ENCODE measurements at places on chromosomes 3 and 15.

DNA sequence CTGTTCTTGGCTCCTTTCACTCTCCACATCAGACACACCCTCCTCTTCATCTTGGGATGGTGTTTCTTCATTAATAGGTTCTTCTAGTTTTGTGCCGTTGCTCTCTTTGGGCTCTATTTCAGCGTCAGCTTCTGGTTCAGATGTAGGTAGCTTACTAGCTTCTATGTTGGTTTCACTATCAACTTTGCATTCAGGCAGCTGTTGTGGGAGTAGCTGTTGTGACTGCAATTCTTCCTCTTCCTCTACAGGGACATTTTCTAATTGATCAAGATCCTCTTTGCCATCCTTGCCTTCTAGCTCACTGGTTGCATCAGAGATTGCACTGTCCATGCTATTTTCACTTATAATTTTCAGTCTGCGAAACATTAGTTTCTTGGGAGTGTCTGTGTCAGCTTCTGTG, 80.1 kb downstream of the SETD2 start:
- DNase-seq, result no peak

DNA sequence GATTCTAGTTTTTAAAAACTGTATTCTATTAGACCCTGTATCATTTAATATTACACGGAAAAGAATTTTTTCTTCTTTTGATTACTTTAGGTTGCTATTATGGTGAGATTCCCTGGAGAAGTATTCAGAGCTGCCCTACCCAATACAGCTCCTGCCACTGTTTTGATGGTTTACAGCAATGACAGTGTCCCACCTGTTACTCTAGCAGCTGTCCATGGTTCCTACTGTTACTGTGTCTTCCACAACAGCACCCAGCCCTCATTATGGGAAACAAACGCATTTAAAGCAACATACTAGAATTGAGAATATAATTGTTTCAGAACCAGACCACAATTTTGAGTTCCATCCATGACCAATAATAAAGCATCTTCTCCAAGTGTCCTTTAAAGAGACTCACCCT, 450.7 kb downstream of the SHQ1 start:
- DNase-seq, result no peak

DNA sequence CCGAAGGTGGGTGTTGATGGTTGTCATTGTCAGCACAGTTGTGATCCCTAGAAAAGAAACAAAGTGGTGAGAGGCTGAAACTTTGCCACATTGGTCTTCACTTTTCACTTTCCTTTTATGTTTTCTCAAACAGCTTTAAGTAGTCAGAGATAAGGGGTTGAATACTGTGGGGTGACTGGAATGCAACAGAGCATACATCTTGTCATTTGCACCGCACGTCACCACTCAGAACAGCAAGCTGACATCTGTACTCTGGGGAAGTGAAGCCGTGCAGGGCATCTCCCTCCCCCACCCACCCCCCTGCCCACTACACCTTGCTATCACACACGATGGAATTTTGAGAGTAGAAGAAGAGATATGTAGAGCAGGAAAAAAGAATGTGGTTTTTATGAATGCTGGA, 211.7 kb downstream of the GABRB3 start:
- DNase-seq, result no peak

DNA sequence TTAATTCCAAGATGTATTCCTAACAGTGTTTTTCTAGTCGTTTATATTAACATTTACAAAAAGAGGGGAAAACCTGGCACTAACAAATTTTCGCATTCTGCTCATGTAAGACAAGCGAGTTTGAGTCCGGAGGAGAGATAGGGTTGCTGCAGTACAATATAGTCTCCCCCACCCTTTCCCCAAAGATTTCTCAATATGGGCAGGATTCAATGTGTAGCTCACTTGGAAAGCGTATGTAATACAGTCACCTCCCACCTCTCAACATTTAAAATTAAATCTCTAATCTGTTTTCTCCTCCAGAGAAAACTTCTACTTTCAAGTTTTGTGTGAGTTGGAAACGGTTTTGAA, 57.9 kb downstream of the CMSS1 start:
- DNase-seq, result no peak

- peak; percentile 66 for DNase-seq
Observed at GRCh38 chr3:128447561-128448013, 19.1 kb downstream of the DNAJB8 start.

- DNase-seq, result no peak
Observed at GRCh38 chr15:36696196-36696595, 116.8 kb downstream of the CDIN1 start.

DNA sequence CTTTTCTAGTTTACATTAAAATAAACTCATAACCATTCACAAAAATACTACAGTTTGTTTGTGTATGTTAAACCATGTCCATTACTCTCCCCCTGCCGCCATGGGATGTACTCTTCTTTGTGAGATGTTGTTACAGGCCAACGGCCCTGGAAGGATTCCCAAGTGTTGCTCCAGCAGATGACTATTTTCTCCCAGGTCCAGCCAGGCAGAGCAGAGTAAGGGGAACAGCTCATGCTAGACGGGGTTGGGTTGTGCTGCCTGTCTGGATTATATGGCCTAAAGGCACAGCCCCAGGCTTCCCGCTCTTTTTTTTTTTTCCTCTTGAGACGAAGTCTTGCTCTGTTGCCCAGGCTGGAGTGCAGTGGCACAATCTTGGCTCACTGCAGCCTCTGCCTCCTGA, 24.5 kb upstream of the SLCO2A1 start:
- no peak for DNase-seq

DNA sequence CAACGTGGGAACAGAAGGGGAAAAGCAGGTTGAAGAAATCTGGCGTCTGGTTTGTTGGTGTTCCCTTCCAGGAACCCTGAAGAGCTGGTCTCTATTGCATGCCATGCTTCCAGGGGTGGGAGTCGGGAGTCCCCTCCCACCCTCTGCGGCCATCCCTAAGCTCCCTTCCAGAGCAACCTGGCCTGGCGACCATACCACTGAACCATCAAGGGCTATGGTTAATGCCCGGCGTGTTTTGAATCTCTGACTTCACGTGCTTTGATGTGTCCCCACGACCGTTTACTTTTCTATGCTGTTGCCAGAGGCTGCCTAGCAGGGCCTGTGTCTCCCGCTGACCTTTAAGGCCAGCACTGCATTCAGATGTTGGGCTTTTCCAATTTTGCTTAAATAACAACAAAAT, 696 bp upstream of the SNRK start:
- no peak for DNase-seq

DNA sequence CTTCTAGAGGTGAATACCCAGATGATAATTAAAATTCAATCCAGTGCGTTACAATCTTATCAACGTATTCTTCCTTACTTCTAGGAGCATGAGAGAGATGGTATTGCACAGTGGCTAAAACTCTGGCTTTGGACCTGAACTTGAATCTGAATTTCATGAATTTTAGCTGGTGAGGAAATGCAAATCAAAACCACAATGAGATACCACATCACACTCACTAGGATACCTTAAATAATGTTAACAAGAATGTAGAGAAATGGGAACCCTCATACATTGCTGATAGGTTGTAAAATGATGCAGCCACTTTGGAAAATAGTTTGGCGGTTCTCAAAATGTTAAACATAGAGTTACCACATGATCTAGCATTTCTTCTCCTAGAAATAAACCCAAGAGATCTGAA, 47.1 kb upstream of the TSC22D2 start:
- no peak for DNase-seq

GRCh38 chr15:76514282-76514681, 177.7 kb downstream of the ISL2 start:
- DNase-seq, result no peak

DNA sequence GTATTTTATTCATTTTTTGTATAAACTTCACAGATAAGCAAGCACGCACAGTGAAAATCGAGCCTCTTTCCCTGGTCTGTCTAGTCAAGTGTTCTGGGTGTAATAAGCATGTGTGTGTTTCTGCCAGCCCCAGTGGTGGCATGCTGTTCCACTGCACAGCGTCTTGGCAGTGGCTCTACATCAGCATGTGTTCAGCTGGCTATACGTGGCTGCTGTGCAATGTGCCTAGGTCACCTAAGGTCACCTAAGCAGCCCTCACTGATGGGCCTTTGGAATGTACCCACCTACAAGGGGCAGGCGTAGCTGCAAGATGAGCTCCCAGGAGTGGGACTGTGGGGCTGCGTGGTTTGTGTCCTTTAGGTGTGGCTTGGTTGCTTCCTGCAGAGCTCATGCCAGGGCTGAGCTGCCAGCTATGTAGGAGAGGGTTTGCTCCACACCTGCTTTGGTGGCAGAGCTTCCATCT, 4.9 kb downstream of the LIMD1 start:
- DNase-seq, result no peak

DNA sequence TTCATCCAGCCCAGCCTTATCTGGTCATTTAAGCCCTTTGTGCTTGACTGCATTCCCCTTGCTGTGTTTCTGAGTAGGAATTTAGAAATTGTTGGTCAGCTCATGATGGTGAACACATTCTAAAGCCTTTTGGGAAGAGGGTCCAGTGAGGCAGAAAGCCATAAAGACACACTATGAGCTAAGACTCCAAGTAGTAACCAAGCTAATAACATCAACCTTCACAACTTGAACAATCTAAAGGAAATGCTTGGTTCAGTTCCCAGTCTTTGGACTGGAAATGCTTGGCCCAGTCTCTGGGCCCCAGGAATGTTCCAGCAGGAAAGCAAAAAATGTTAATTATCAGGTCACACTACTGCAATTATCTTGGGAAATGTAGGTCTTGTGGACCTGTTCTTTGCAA, 7.7 kb downstream of the PLSCR1 start:
- DNase-seq, result no peak

- DNase-seq, result no peak
Observed at GRCh38 chr15:95557226-95558046, 773.1 kb upstream of the NR2F2 start.

All from NK-92 treated with Interleukin-12 subunit alpha and Interleukin-12 subunit beta, amount 100 ng/mL, for 24 hours (cell line).